ENCODE measurements at places on chromosomes 2 and 18. TPM values are rescaled to one million over a fixed set of nuclear protein-coding genes. Genes with fewer than 3 reads are reported as not detected.
A peak's percentile ranks its signal among the peaks of the same experiment; 100 is the strongest.

DNA sequence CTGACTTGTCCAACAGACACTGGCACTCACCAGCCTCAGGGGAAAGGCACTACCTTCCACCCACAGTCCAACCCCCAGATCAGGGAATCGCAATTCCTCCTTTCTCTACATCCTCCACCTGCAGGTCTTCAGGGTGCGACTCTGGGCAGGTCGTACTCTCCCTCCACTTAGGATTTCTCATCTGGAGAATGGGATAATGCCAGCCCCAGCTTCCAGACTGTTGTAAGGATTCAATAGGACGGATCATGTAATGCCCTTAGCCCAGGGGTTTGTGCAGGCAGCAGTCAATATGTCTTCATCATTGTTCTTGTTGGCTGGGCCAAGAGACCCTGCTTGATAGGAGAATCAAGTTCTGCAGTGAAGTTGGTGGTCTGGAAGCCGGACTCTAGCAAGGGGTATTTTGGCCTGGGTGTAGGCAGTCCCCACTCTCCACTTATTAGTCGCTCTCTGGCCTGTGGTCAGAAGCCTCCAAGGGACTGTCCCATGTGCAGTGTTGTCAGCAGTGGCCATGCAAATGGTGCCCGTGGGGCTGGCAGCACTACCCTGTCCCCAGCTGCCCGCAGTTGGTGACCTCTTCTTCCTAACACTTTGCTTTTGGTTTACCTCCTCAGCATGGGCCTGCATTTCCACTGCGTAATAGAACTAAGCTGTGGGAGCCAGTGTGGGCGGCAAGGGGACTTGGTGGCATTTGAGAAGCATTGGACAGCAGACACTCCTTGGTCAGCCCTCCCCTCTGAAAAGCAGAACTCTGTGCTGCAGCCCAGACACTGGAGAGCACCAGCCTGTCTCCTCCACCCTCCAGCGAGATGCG, 172.4 kb upstream of the HS6ST1 start:
- no peak overlapping the region for H3K27ac ChIP-seq
- DNase-seq, result no peak
- H3K27me3 ChIP-seq, result no peaks in the 10 kb centered on the region
- no peaks in the 10 kb centered on the region for H3K36me3 ChIP-seq
- peaks cover 30% of the 10 kb centered on the region for H3K4me1 ChIP-seq

DNA sequence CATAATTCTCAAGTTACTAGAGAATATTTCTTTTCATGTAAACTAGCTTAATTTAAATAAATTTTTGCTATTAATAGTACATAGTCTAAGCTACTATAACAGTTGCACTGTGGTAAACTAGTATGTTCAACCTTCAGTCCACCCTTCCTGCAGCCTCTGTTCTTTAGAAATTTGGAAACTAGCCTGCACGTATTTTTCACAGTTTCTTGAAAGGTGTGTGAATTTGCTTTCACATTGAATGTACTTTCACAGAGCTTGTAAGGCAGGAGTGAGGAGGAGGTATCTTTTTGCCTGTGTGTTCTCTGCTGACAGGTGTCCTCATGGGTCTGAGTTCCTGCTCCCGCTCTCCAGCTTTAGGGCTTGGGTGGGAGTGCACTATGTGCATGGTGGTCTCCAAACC, 117.5 kb downstream of the ATP9B start:
- no peak overlapping the region for H3K4me3 ChIP-seq
- no peaks in the 10 kb centered on the region for H3K27me3 ChIP-seq
- H3K27ac ChIP-seq, result no peak overlapping the region
- DNase-seq, result no peak
- no peaks in the 10 kb centered on the region for H3K36me3 ChIP-seq
- no peaks in the 10 kb centered on the region for H3K4me1 ChIP-seq

DNA sequence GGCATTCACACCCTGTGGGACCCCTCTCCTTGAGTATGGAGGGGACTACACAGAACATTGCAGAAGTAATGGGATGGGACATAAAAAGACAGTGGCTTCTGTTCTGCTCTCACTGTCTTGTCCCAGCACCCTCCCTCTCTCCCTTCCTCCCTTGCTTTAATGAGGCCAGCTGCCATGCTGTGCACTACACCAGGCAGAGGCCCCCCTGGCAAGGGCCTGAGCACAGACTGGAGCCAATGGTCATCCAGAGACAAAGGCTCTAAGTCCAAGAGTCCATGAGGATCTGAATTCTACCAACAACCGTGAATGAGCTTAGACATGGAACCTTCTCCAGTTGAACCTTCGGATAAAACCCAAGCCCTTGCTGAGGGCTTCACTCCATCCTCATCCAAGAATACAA, 263.0 kb downstream of the NDUFA10 start:
- H3K27ac ChIP-seq, result no peak overlapping the region
- H3K4me3 ChIP-seq, result no peak overlapping the region
- DNase-seq, result no peak
- no peaks in the 10 kb centered on the region for H3K4me1 ChIP-seq
- no peaks in the 10 kb centered on the region for H3K27me3 ChIP-seq

GRCh38 chr2:75569546-75569945, 8.8 kb upstream of the EVA1A start:
- no peaks in the 10 kb centered on the region for H3K36me3 ChIP-seq
- H3K4me3 ChIP-seq, result no peak overlapping the region
- H3K4me1 ChIP-seq, result no peaks in the 10 kb centered on the region
- no peak for DNase-seq
- H3K27ac ChIP-seq, result no peak overlapping the region

- no peaks in the 10 kb centered on the region for H3K27me3 ChIP-seq
- DNase-seq, result no peak
- peaks cover 6% of the 10 kb centered on the region for H3K4me1 ChIP-seq
- H3K4me3 ChIP-seq, result no peak overlapping the region
- no peak overlapping the region for H3K27ac ChIP-seq
These were observed 178.9 kb downstream of the LNPK start for GRCh38 chr2:175823002-175823706.

DNA sequence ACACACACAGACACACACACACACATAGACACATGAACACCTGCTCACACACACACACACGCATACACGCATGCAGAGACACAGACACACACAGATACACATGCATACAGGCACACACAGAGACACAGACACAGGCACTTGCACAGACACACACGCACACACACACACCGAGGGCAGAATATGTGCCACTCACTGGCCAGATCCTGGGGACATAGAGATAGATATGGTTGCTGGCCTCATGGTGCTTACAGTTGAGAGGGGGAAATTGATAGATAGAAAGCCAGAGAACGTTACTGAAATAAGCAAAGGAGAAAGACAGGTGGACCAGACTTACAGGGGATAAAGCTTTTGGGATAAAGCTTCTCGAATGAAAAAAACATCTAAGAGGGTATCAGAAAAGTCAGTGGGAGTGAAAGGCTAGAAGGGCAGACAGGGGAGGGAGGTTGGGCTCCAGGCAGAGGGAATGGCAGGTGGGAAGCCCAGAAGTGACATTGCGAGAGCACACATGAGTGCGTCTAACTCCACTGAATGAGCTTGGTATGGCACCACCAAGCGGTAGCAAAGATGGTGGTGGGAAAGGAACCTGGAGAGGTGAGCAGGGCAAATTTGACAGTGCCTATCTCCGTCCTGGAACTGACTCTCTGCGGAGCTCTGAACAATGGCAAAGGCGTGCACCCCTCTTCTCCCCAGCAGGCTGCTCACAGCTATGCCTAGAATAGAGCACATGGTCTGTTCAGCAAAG, 390.1 kb upstream of the TRIB2 start:
- no peaks in the 10 kb centered on the region for H3K27me3 ChIP-seq
- no peak overlapping the region for H3K4me3 ChIP-seq
- peak; percentile 28 for DNase-seq
- H3K27ac ChIP-seq, result no peak overlapping the region
- H3K4me1 ChIP-seq, result no peaks in the 10 kb centered on the region

PROM2 gene
- total RNA-seq, result 16.0 TPM

CYS1 gene
- 0.92 TPM for total RNA-seq

SP5 gene
- 0.69 TPM for total RNA-seq

KLHL14 gene
- 69.8 TPM for total RNA-seq

Measured in cardiac muscle cell (in vitro differentiated cells and primary cell).